ENCODE measurements at places on chromosomes 16 and 17. TPM values are rescaled to one million over a fixed set of nuclear protein-coding genes. Genes with fewer than 3 reads are reported as not detected.

TSNAXIP1 gene
- total RNA-seq = 1.1 TPM

TPSG1 gene
- total RNA-seq = not detected

CA5A gene
- 0.38 TPM for total RNA-seq

TP53TG3E gene
- not detected for total RNA-seq

UBE2O gene
- 38.8 TPM for total RNA-seq

- DNase-seq = no peak
- no peaks in the 10 kb centered on the region for H3K36me3 ChIP-seq
- no peak overlapping the region for H3K4me3 ChIP-seq
- H3K27me3 ChIP-seq = no peaks in the 10 kb centered on the region
Observed at GRCh38 chr16:9191274-9191850, 99.9 kb downstream of the HAPSTR1 start.

- no peak overlapping the region for H3K4me3 ChIP-seq
- no peaks in the 10 kb centered on the region for H3K36me3 ChIP-seq
- H3K27me3 ChIP-seq = no peaks in the 10 kb centered on the region
- H3K4me1 ChIP-seq = no peaks in the 10 kb centered on the region
- DNase-seq = peak; percentile 37
Observed at GRCh38 chr17:57552114-57552624, 192.9 kb downstream of the CCDC182 start.

DNA sequence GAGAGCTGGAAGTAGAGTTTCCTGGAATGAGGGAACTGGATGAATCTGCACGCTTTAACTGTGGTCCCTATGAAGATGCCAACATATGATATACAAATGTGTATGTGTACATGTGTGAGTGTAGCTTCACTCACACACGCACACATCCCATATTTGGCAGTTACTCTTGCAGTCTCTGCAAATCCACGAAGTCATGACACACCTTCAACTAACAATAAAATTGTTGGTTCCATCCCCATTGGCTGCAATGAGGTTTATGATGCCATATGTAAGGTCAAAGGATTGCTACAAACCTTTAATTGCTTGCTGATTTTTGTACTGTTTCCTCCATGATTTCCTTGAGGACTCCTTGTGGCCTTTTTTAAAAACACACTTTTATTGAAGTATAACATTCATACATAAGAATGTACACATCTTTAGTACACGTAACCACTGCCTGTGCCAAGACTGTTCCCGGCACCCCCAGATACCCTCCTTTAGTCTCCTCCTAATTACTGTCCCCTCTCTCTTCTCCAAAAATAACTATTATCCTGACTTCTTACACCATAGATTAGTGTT, 22.0 kb downstream of the MYO1D start:
- H3K27me3 ChIP-seq = no peaks in the 10 kb centered on the region
- H3K4me1 ChIP-seq = no peaks in the 10 kb centered on the region
- H3K27ac ChIP-seq = no peak overlapping the region
- no peak for DNase-seq

DNA sequence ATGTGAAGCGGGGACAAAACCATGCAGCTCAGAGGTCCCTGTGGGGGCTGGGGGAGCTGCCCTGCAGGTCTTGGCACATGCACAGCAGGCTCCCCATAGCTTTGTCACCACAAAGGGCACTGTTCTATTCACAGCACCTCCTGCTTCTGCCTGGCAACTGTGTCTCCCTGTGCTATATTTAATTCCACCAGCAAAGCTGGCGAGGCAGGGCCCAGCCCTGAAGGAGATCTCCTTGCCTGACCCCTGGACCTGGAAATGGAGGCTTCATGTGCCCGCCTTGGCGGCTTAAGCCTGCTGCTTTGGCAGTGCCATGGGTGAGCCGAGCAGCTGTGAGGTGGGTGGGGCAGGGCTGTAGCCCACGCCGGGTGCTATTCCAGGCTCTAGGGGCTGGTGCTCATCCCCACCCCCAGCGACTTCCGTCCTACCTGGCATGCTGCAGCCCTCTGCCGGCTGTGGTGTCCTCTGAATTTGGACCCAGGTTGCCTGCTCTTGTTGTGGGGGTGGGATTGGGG, 6.8 kb downstream of the LDHD start:
- no peaks in the 10 kb centered on the region for H3K36me3 ChIP-seq
- H3K4me3 ChIP-seq = peak overlapping the region; percentile 24
- peak; percentile 77 for DNase-seq
- H3K27ac ChIP-seq = peak overlapping the region; percentile 96
- no peaks in the 10 kb centered on the region for H3K27me3 ChIP-seq

- no peak overlapping the region for H3K27ac ChIP-seq
- H3K4me3 ChIP-seq = no peak overlapping the region
- no peaks in the 10 kb centered on the region for H3K4me1 ChIP-seq
- H3K27me3 ChIP-seq = no peaks in the 10 kb centered on the region
- DNase-seq = no peak
- H3K36me3 ChIP-seq = no peaks in the 10 kb centered on the region
Observed at GRCh38 chr17:1239210-1239609, 31.0 kb upstream of the BHLHA9 start.

DNA sequence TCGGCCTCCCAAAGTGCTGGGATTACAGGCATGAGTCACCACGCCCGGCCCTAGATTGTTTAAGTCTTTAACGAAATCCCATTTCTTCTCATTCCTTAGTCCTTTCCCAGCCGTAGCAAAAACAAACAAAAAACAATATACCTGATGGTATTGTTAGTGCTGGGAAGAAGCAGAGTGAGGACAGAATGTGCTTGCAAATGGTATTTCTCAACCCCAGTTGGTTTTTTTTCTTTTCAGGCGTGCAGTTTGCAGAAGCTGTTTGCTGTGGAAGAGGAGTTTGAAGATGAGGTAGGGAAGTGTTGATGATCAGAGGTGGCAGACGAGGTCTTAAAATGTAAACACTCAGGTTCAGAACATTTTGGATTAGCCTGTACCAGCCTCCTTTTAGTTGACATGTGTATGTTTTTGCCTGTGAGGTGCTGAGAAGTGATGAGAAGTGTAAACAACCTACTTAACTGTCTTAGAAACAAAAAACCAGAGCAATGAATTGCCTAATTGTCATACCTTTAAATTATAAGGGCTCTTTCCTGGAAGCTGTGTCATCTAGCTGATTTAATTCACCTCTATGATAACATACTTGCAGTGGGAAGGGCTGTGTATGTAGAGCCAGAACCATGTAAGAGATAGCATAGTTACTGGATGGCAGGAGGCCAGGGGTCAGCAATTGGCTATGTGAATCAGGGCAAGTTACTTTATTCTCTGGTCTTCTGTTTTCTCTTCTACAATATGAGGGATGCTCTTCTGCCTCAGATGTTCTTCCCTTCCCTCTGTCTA, 3.4 kb downstream of the HROB start:
- H3K4me3 ChIP-seq = no peak overlapping the region
- H3K27ac ChIP-seq = peak overlapping the region; percentile 86
- peaks cover 8% of the 10 kb centered on the region for H3K4me1 ChIP-seq
- H3K36me3 ChIP-seq = no peaks in the 10 kb centered on the region

- no peaks in the 10 kb centered on the region for H3K4me1 ChIP-seq
- H3K27me3 ChIP-seq = peaks cover 7% of the 10 kb centered on the region
- H3K36me3 ChIP-seq = no peaks in the 10 kb centered on the region
- no peak overlapping the region for H3K4me3 ChIP-seq
- DNase-seq = peak; percentile 26
- no peak overlapping the region for H3K27ac ChIP-seq
Observed at GRCh38 chr16:71499775-71500364, 10.7 kb upstream of the ZNF19 start.

Measured in heart right ventricle (tissue), 16 donors.